M059J (cell line): ENCODE measurements at places on chromosomes 3 and 15.

DNA sequence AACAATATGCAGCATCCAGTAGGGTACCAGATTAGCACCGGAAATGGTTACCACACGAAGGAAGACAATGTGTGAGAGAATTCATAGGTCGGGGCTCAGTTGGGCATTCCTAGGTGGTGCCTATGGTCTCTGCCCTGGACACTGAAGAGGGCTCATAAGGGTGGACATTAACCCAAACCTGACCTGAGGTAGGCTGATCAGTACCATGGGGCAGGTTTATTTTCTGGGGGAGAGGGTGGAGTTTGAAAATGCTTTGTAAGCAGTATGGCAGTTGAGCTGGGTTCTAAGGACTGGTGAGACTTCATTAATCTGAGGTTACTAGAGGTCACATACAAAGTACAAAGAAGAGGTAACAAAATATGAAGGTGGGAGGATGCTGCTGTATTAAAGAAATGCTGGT is 68.4 kb downstream of the RPL22L1 start:
- DNase-seq: peak; percentile 37

DNA sequence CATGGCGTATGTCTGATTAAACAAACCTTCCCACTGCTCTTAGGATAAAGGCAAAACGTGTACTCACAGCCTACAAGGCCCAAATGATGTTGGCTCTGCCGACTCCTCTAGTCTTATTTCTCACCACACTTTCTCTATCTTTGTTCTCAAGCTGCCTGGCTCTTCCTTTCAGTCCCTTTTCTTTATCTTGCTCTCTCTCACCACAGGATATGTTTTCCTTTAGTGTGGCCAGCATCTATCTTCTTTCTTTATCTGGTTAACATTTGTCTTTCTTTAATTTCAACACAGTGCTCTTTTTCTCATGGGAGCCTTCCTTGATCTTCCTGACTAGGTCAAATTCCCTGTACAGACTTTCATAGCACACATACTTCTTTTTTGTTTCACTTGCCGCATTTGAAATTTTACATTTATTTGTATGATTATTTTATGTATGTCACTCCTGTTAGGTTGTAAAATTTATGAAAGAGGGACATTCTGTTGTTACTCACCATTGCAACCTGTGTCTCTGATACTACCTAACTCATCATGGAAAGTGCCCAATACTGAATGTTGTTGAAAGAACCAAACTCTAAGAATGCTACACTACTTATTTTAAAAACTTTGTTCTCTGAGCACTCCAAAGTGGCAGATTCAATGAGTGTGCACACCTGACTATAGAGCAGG is 328.9 kb upstream of the CBLB start:
- DNase-seq: no peak

- DNase-seq: peak; percentile 16
Measured at GRCh38 chr3:168250415-168250861, 154.7 kb upstream of the GOLIM4 start.

DNA sequence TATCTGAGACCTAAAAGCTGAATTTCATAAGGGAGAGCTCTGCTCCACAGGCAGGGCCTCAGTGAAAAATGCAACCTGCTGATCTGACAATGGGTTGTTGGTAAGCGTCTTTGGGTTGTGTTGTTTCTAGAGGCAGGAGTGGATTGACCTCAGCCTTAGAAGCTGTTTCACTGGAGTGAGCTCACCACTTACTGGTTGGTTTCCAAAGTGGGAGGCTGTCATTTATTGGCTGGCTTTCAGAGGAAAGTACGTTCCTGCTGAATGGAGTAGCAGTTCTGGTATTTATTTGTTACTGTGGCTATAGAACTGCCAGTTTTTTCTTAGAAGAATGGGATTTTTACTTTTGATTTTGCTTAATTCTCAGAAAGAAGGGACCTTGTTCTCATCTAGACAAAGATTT is 29.3 kb upstream of the COL6A5 start:
- DNase-seq: no peak

DNA sequence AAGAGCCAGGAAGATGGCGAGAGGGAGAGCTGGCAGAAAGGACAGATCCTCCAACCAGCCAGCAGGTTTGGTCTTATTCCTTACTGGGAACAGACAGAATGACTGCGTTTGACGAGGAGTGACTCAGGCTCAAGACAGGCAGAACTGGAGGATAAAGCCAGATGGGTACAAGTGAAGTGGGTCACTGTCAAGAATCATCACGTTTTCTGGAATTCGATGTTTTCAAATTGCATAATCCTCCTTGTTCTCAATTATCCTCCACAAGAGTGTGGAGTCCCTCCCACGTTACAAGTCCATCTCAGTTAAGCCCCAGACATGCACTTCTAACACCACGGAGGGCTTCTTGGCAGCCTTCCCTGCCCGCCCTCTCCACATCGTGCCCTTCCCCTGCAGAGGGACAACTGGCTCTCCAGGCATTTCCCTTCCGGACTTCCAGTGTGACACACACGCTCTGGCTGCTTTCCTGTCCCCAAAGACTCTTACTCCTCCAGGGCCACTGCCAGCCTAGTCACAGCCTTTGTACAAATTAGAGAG is 183.1 kb downstream of the CHST2 start:
- DNase-seq: peak; percentile 89

GRCh38 chr15:50009634-50010033 is 109.4 kb downstream of the ATP8B4 start:
- peak; percentile 6 for DNase-seq

- peak; percentile 95 for DNase-seq
Measured at GRCh38 chr3:161042023-161042501, 63.1 kb downstream of the B3GALNT1 start.

GRCh38 chr15:75140080-75140879 is 61.4 kb upstream of the C15orf39 start:
- DNase-seq: no peak

DNA sequence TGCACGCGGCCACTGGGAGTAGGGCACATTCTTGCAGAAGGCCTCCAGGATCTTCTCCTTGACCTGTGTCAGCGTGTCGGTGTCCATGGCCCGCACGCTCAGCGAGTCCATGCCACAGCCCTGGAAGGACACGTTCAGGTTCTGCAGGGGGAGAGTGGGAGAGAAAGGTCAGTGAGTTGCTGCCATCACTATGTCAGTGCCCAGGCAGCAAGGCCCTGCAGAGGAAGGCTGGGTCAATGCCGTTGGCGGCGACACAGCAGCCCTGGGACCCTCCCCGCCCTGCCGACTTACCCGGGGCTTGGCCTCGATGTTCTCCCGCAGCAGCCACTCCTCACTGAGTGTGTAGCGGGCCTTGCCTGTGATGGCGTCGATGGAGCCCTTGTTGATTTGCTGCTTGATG is 19.8 kb downstream of the H1-8 start:
- no peak for DNase-seq

DNA sequence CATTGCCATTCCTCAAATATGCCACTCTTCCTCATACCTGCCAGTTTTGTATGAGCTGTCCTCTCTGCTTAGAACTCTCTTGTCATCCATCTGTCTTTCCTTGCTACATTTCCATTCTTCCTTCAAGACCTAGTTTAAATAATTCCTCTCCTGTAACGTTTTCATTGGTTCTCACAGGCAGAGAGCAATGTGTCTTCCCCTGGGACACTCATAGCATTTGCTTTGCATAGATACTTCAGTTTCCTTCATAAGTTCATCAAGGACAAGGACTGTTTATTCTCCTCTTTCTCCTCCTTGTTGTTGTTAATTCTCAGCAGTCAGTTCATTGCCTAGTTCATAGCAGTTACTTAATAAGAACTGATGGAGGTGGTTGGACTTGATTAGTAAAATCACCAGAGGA is 10.5 kb downstream of the NR2C2 start:
- DNase-seq: no peak

- peak; percentile 74 for DNase-seq
Measured at GRCh38 chr15:74399511-74400312, 32.3 kb upstream of the CYP11A1 start.

DNA sequence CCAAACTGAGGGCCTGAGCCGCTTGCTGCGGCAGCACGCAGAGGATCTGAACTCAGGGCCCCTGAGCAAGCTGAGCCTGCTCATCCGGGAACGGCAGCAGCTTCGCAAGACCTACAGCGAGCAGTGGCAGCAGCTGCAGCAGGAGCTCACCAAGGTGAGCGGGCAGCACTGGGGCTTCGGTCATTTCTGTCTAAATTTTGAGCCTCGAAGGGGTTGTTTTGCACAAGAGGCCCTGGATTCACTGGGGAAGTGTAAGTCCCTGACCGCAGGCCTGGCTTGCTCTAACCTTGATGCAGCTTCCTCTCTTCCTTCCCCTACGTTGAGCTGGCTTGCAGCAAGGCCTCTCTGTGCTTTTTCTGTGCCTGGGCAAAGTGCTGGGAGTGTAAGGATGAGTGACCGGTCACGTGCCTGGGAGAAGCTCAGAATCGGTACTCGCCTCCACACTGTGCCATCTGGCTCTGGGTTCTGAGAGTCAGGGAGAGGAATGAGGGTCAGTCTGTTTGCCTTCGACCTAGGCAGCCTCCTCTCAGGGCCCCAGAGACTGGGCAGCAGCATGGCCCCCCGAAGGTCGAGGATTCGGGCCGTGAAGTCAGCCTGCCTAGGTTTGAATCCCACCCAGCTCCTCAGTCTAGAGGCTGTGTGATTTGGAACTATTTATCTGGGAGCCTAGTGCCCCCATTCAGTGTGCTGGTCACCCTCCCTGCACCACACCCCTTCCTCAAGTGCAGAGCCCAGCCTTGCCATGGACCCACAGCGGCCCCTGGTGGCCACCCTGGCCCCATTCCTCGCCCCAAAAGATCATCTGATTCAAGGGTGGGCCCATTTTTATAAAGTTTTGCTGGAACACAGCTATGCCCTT is 1.4 kb downstream of the FES start:
- DNase-seq: peak; percentile 37
